ENCODE measurements at places on chromosomes 13 and 19.

- no peak overlapping the region for H3K27ac ChIP-seq
- no peaks in the 10 kb centered on the region for H3K4me1 ChIP-seq
Measured at GRCh38 chr13:103178986-103179943, 113.0 kb upstream of the SLC10A2 start.

- DNase-seq, result no peak
- no peak overlapping the region for H3K4me3 ChIP-seq
- H3K27ac ChIP-seq, result no peak overlapping the region
- no peaks in the 10 kb centered on the region for H3K4me1 ChIP-seq
Measured at GRCh38 chr13:67934617-67935330, 704.6 kb upstream of the PCDH9 start.

DNA sequence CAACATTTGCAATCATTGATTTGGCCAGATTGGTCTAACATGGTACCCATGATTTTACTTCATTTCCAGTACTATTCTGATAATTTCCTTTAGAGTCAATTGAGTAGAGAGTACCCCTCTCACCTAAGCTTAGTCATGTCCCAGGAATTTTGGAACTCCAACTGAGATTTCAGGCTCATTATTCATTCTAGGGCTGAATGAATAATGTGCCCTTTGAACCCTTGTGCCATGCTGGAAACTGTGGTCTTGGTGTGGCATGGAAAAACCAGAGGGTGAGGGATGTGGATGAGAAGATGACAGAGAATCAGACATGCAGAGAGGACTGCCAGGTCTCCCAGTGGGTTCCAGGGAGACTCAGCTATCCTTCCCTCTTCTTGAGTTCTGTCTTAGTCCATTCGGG lies 30.2 kb downstream of the ITM2B start:
- H3K4me1 ChIP-seq, result no peaks in the 10 kb centered on the region
- no peak for DNase-seq
- H3K27ac ChIP-seq, result no peak overlapping the region

DNA sequence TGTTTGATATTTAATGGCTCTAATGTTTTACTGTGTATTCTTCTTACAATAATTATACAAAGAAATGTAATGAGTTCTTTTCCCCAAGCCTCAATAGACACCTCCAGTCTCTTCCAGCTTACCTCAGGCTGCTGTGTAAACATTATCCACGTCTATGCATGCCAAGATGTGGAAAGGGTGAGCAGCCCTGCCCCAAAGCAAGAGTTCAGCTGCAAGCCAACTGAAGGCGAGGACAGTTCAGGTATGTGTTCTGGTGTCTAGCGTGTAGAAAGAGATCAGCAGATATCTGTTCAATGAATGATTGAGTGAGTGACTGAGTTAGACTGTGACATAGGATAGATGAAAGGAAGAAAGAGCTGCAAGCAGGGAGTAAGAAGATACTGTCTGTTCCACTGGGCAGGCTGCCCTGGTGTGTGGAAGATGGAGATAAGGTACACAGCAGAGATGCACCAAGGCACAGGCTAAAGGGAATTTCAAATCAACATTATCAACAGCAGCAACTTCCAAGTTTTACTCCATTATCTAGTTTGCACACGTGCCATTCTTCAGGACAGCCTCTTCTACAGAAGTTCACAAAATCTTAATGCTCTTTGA lies 66.0 kb downstream of the LATS2 start:
- H3K27ac ChIP-seq, result no peak overlapping the region
- H3K4me3 ChIP-seq, result no peak overlapping the region
- H3K4me1 ChIP-seq, result peaks cover 9% of the 10 kb centered on the region
- DNase-seq, result no peak
- H3K27me3 ChIP-seq, result no peaks in the 10 kb centered on the region

Data from iPS DF 6.9 (cell line).